CD4-positive, CD25-positive, alpha-beta regulatory T cell (primary cell): ENCODE measurements at places on chromosomes 2 and 18.

DNA sequence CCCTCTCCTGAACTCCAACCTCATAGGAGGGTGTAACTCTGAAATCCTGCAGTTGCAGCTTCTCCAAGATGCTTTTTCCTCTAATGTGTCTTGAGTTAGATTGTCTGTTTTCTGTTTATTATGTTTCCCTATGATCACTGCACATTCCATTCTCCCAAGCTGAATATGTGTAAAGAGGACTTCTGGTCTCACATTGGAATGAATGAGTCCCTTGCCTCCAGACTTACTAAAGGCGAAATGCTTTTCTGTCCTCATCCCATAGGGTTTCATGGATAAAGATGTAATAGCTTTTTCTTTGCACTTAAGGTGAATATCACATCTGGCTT, 35.5 kb upstream of the CYP27A1 start:
- no peak for DNase-seq
- H3K4me1 ChIP-seq: no peaks in the 10 kb centered on the region
- H3K36me3 ChIP-seq: peaks cover 46% of the 10 kb centered on the region
- H3K27me3 ChIP-seq: no peaks in the 10 kb centered on the region
- H3K27ac ChIP-seq: no peak overlapping the region
- no peak overlapping the region for H3K4me3 ChIP-seq

DNA sequence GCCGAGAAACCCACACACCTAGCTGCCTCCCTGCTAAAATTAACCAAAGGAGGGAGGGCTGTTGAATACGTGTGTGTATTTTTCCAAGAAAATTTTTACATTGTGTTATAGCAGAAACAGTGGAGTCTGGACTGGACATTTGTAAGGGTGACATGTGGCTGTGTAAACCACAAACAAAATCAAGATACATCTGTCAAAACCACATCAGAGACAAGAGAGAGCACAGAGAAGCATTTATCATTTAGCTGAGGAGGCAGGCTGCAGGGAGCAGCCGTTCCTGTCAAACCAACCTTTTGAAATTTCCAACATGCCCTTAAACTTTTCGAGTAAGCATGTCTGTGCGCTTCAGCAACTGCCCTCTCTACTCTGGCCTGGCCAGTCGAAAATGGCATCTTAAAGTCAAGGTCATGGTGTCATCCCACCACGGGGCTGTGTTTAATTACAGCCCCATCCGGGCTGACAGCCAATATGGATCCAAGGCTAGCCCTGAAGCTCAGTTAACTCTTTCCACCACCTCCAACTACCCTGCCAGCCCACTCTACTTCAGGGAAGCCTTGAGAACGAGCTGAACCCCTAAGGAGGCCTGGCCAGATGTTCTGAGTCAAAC, 8.4 kb downstream of the BCL11A start:
- no peaks in the 10 kb centered on the region for H3K36me3 ChIP-seq
- H3K4me3 ChIP-seq: no peak overlapping the region
- H3K4me1 ChIP-seq: peaks cover 10% of the 10 kb centered on the region
- no peak for DNase-seq
- H3K27me3 ChIP-seq: peaks cover 52% of the 10 kb centered on the region

- H3K27me3 ChIP-seq: no peaks in the 10 kb centered on the region
- no peak for DNase-seq
- H3K4me3 ChIP-seq: no peak overlapping the region
- H3K4me1 ChIP-seq: no peaks in the 10 kb centered on the region
Observed at GRCh38 chr2:11123001-11123809, 32.1 kb upstream of the SLC66A3 start.

- no peak for DNase-seq
- no peaks in the 10 kb centered on the region for H3K36me3 ChIP-seq
Observed at GRCh38 chr18:57855551-57855950, 52.4 kb upstream of the ATP8B1 start.

- H3K4me1 ChIP-seq: peaks cover 45% of the 10 kb centered on the region
- no peaks in the 10 kb centered on the region for H3K36me3 ChIP-seq
- no peaks in the 10 kb centered on the region for H3K27me3 ChIP-seq
- DNase-seq: no peak
Observed at GRCh38 chr2:85001595-85001994, 30.6 kb downstream of the KCMF1 start.

- no peak overlapping the region for H3K27ac ChIP-seq
- H3K27me3 ChIP-seq: no peaks in the 10 kb centered on the region
- no peak for DNase-seq
- H3K4me1 ChIP-seq: no peaks in the 10 kb centered on the region
Observed at GRCh38 chr18:37640504-37640903, 74.9 kb upstream of the CELF4 start.

GRCh38 chr2:32632089-32632488, 4.2 kb downstream of the TTC27 start:
- H3K4me1 ChIP-seq: peaks cover 11% of the 10 kb centered on the region
- H3K36me3 ChIP-seq: peaks cover 47% of the 10 kb centered on the region
- no peak overlapping the region for H3K4me3 ChIP-seq
- no peak overlapping the region for H3K27ac ChIP-seq

DNA sequence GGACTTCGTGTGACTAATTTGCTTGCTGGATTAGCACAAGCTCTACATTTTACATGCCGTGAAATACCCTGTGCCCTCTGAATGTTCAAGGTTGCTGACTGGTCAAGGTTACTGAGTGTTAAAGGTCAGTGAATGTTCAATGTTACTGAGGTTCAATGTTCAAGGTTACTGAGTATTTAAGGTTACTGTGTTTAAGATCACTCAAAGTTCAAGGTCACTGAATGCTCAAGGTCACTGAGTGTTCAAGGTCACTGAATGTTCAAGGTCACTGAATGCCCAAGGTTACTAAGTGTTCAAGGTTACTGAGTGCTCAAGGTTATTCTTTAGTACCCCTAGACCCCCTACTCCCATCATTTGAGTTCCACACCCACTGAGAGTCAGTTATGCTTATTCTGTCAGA, 277.6 kb downstream of the CLIP4 start:
- H3K36me3 ChIP-seq: no peaks in the 10 kb centered on the region
- no peaks in the 10 kb centered on the region for H3K4me1 ChIP-seq
- H3K27ac ChIP-seq: no peak overlapping the region
- DNase-seq: no peak
- no peak overlapping the region for H3K4me3 ChIP-seq

DNA sequence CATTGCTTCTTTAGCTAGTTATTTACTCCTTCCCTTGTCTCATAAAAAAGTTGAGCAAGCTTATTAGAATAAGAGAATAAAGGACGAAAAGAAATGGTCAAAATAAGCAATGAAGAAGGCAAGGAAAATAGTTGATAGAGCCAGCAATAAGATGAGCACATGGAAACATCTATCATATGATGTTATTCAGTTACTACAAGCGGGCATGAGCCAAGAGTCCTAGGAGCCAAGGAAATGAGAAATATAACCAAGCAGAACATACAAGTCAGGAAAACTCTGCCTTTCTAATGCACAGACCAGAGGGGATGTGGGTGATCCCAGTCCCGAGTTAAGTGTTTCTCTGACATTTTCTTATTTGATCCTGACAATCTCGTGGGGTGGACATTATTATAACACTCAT, 33.9 kb downstream of the INO80C start:
- no peaks in the 10 kb centered on the region for H3K27me3 ChIP-seq
- no peaks in the 10 kb centered on the region for H3K36me3 ChIP-seq
- DNase-seq: no peak
- H3K27ac ChIP-seq: no peak overlapping the region

DNA sequence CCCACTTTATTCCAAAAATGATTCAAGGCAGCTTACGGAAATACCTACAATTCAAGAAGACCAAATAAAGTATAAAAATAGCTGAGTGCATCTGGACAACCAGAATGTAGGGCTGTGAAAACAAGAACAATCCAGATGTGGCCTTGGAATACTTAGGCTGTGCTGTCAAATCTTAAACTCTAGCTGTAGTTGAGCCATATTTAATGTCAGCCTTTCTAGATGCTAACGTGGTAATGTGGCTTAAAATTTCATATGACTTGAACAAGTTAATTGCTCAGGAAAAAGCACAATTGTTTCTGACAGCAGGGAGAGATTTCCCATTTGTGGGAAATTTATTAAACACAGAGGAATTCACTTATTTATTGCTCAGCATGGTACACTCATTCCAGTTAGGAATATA, 14.6 kb upstream of the NAPG start:
- no peaks in the 10 kb centered on the region for H3K4me1 ChIP-seq
- no peak for DNase-seq
- no peaks in the 10 kb centered on the region for H3K36me3 ChIP-seq
- H3K27ac ChIP-seq: no peak overlapping the region
- H3K27me3 ChIP-seq: peaks cover 13% of the 10 kb centered on the region

DNA sequence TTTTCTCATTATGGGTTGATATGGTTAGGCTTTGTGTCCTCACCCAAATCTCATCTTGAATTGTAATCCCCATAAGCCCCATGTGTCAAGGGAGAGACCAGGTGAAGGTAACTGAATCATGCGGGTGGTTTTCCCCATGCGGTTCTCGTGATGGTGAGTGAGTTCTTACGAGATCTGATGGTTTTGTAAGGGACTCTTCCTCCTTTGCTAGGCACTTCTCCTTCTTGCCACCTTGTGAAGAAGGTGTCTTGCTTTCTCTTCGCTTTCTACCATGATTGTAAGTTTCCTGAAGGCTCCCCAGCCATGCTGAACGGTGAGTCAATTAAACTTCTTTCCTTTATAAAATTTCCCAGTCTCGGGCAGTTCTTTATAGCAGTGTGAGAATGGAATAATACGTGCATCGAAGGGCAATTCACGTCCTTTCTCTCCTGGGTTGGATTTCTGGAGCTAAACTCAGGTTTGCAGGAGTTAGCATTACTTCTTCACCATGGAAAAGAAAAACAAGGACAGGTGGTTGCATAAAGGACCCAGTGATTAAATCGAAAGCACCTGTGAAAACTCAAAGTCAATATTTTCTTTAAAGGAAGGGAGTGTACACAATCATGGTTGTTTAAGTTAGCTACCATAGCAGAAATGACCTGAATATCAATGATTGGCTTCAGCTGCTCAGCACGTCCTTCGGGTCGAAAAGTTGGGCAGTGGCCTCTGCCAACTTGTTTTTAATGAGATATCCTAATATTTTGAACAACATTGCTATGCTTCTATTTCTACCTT, 54.1 kb downstream of the CDC42EP3 start:
- no peaks in the 10 kb centered on the region for H3K36me3 ChIP-seq
- DNase-seq: no peak
- H3K27ac ChIP-seq: no peak overlapping the region
- H3K27me3 ChIP-seq: no peaks in the 10 kb centered on the region
- H3K4me3 ChIP-seq: no peak overlapping the region

DNA sequence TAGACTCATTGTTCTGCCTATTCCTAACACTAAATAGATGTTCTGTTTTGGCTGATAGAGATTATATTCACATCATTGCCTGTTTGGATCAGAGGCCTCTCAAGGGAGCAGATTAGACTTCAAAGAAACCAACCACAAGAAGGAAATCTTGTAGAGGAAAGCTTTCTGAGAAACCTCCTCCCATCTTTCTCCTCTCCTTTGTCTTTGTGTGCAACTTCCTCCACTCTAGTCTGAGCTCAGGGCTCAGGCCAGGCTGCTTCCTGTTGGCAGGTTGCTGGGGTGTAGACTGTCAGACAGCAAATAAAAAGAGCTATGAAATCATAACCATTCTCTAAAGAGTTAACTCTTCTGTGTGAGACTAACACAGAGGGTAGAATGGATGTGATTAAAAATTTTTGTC, 113.0 kb downstream of the TGFA start:
- H3K4me1 ChIP-seq: peaks cover 6% of the 10 kb centered on the region
- H3K27me3 ChIP-seq: peaks cover 3% of the 10 kb centered on the region
- H3K4me3 ChIP-seq: no peak overlapping the region
- no peaks in the 10 kb centered on the region for H3K36me3 ChIP-seq
- DNase-seq: no peak

DNA sequence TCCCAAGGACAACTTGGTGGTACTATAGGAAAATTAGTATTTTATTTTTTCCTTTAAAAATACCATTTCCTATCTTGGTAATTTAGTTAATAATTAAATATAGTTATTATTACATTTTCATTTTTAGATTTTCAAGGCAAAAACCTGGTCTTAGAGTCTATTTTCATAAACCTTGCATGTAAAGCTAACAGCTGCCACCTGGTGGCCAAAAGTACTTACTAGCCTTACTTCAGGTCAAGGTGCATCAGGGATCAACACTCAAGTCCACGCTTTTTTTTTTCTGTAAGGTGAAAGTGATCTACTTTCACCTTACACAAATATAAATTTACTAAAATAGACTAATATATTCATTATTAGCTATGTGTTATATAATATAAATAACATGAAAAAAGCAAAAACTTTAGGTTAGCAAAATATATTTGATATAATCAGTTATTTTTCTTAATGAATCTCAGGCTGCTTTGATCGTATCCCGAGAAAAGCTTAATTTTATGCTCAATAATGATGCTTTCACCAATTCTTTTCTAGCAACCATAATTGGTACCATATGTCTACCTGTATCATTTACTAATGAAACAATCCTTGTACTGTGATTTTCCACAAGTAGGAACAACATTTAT, 62.5 kb downstream of the RELCH start:
- H3K27ac ChIP-seq: peak overlapping the region; percentile 51
- peaks cover 43% of the 10 kb centered on the region for H3K36me3 ChIP-seq
- no peaks in the 10 kb centered on the region for H3K4me1 ChIP-seq
- no peaks in the 10 kb centered on the region for H3K27me3 ChIP-seq
- DNase-seq: peak; percentile 68
- no peak overlapping the region for H3K4me3 ChIP-seq

DNA sequence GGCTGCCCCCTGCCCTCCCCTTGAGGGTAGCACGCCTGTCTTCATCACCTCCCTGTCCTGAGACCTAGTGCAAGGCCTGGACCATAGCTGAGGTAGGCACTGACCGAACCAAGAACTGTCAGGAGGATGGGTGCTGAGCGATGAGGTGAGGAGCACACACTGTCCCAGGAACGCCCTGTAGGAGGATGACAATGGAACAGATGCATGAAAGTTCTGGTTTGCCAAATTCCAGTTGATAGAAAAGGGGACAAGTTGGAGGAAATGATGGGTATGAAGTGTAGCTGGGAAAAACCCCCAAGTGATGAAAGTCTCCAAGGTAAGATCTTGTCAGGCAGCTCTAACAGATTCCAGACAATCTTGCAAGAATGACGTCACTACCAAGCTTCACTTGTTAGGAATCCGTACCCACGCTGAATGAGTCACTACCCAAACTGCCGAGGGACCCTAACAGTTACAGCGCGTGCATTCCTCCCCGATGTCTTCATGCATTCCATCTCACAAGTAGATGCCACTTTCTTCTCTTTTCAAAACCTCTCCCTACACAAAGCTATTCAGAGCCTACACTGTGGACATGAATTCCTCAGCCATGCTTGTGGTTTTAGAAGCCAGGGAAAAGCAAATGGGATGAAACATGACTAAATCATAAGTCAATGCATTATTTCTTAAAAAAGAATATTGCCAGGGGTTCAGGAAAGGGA, 27.6 kb downstream of the MRPL33 start:
- H3K27me3 ChIP-seq: no peaks in the 10 kb centered on the region
- no peak overlapping the region for H3K4me3 ChIP-seq
- H3K27ac ChIP-seq: no peak overlapping the region
- no peak for DNase-seq

GRCh38 chr2:203327582-203327900, 653 bp upstream of the ABI2 start:
- H3K4me1 ChIP-seq: peaks cover 12% of the 10 kb centered on the region
- no peaks in the 10 kb centered on the region for H3K36me3 ChIP-seq
- no peak for DNase-seq
- peak overlapping the region; percentile 69 for H3K27ac ChIP-seq
- H3K4me3 ChIP-seq: peak overlapping the region; percentile 67
- H3K27me3 ChIP-seq: no peaks in the 10 kb centered on the region

GRCh38 chr18:35513181-35513936, 15.6 kb upstream of the INO80C start:
- H3K27ac ChIP-seq: no peak overlapping the region
- no peaks in the 10 kb centered on the region for H3K27me3 ChIP-seq
- H3K4me1 ChIP-seq: no peaks in the 10 kb centered on the region
- no peaks in the 10 kb centered on the region for H3K36me3 ChIP-seq
- DNase-seq: no peak
